Epithelial cell of alveolus of lung (primary cell): ENCODE measurements at places on chromosomes 1 and 21. TPM values are rescaled to one million over a fixed set of nuclear protein-coding genes. Genes with fewer than 3 reads are reported as not detected.

Gene CLEC20A
- 0.13 TPM in 1 of 2 replicates, not detected in the other for total RNA-seq

Gene RNU1-1
- total RNA-seq: under 0.01 TPM in 2 replicates

Gene MAB21L3
- total RNA-seq: not detected in 2 replicates

Gene ROR1
- total RNA-seq: 10.2 and 18.7 TPM in 2 replicates

Gene C1QC
- not detected in 2 replicates for total RNA-seq

Gene BCAN
- not detected in 2 replicates for total RNA-seq

Gene PODN
- 0.39 and 8.6 TPM in 2 replicates for total RNA-seq
